Stimulated activated naive CD8-positive, alpha-beta T cell treated with anti-CD3 and anti-CD28 coated beads, Interleukin-15, amount 100 ng/mL, for 72 hours (primary cell): ENCODE measurements at places on chromosomes 16 and 17.
A peak's percentile ranks its signal among the peaks of the same experiment; 100 is the strongest.

DNA sequence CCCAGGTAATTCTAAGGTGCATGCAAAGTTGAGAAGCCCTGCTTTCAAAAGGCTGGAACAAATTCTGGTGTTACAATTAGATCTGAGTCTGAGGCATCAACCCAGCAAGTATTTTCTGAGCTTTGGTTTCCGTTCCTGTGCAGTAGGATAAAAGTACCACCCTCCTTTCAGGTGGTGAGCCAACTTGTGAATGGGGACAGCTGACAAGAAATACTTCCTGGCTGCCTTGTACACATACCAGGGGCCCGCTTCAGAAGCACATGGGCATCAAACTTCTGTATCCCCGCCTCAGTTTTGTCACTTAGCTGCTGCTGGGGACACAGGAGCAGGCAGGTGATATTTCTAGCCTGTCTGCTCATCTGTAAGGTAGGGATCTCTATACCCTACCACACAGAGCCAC is 252.2 kb downstream of the CPPED1 start:
- peak; percentile 25 for DNase-seq

GRCh38 chr16:82459580-82460256 is 167.1 kb upstream of the CDH13 start:
- no peak for DNase-seq

DNA sequence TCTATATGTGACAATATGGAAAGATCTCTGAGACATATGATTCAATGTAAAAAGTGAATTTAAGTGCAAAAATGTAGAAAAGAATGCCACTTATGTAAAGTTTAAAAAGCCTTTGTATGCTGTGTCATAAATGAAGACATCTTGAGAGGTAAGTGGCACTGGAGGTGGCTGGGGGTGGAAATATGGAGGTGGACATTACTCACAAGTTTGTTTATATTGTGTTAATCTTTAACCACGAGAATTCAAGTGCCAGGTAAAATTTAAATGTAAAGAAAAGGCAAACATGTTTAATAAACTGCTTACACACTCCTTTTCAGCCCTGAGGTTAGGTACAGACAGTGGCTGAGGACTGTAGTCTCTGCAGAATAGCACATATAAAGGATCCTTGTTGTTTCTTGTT is 235.1 kb downstream of the ABCC12 start:
- no peak for DNase-seq

- DNase-seq, result no peak
These were observed 17.6 kb downstream of the CCDC42 start for GRCh38 chr17:8726941-8727555.

DNA sequence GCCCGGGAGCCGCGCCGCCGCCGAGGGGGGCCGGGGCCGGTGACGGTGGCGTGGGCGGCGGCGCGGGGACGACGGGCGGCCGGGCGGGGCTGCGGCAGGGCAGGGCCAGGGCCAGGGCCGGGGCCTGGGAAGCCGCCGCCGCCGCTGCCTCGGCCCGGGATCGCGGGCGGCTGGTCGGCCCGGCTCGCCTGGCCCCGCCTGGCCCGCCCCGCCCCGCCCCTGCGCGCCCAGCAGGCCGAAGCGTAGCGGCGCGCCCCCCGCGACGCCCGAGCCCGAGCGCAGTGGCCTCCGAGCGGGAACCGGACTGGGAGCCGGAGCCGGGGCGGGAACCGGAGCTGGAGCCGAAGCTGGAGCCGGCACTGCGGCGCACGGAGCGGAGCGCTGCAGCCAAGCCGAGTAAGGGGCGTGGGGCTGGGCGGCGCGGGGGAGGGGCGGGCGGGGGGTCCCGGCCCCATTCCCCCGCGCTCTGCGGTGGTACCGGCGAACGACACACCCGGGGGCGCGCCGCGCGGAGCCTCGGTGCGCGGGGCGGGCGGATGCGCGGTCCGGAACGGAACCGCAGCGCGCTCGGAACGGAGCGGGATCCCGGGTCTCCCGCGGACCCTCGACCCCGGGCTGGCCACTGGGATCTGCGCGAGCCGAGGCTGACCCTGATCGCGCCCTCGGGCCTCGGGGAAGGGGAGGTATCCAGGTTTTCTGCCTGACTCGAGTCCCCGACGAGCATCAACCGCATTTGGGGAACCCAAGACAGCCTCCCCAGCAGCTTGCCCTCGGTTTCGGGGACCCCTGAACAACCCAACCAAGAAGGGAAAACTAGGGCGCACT is at the start of gene BEAN1:
TSS of gene BEAN1 (plus strand) at position 260 of the 825 bp plus-strand sequence. CDS start 10,382 bp downstream, outside the sequence.
- no peak for DNase-seq

DNA sequence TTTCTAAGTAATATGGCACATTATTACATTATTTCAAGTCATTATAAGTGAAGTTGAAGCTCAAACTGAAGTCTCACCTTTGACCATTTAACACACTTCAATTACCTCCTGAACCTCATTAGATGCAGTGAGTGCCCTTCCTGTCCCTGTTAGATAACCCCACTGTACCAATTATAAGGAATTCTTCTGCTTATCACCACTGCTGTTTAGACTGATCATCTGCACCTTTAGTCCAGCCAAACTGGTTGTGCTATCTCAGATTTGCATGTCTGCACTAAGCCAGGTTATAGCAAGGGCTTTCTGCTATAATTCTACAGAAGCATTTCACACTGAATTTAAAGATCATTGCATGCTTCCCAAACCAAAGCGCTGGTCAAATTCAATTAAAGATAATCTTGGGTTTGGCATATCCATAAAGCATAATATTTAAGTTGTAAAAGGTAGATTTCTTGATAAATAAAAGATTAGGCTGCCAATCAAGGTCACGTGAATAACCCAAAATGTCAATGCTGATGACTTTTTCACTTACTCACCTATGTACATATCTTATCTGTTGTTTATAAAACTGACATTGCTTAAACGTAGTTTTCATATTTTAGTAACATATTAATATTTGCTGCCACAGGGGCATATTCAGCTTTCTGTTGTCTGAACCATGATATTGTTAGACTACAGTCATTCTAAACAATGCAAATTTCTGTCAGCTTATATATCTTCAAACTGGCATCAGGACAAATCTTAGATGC is 11.9 kb downstream of the ITFG1 start:
- DNase-seq, result no peak

DNA sequence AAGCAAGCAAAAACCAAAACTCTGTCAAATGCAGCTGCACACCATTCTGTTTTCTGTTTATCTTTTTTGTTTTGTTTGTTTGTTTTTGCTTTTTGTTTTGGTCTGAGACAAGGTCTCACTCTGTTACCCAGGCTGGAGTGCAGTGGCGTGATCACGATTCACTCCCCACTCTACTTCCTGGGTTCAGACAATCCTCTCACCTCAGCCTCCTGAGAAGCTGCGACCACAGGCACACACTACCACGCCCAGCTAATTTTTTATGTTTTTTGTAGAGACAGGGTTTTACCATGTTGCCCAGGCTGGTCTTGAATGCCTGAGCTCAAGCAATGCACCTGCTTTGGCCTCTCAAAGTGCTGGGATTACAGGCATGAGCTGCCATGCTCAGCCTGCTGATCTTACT is 19.3 kb upstream of the SLFN13 start:
- DNase-seq, result no peak

- no peak for DNase-seq
These were observed at the start of gene C1QTNF8 for GRCh38 chr16:1096169-1097082. C1QTNF8 (minus strand) TSS chr16:1096244; CDS start chr16:1094922, 1,322 bp downstream.

- DNase-seq, result no peak
These were observed 166.4 kb downstream of the HAPSTR1 start for GRCh38 chr16:9257843-9258242.

GRCh38 chr17:42354956-42355843 is 33.0 kb downstream of the STAT3 start:
- DNase-seq, result no peak

DNA sequence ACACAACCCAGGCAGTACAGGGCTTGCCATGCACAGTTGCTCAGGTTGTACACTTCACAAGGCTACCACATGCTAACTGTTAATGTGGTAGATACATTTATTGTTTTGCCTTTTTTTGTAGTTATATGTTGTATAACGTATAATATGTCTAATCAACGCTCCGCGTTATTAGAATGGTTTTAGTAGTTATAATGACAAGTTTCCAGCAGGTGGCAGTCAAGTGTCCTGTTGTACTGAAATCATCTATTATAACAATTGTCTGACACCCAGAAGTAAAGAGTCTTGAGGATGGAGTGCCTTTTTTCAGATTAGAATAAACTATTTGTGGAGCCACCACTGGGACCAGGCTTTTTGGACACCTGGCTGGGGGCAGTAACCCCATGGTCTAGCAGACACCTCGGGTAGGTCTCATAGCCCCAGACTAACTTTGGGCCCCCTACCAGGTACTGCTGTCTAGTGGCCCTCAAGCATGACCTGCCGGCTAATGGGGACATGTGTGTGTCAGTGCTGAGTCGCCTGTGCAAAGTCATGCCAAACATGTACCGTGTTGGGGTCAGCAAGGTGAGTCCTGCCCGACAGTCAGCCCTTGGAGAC is 32.8 kb downstream of the MYO15A start:
- DNase-seq, result no peak

DNA sequence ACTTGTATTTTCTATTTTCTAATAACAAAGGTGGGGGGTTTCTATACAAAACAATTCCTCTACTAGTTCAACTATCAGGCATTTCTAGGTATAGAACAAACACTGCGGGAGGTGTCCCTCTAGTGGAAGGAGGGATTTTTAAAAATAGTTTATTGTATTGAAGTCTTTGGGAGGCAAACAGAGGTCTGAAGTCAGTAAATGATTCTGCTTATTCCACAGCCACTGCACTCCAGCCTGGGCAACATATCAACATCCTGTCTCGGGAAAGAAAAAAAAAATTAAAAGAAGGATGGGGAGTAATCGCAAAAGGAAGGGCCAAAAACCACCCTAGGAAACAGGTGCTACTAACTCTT is 648 bp upstream of the ERCC4 start:
- no peak for DNase-seq

DNA sequence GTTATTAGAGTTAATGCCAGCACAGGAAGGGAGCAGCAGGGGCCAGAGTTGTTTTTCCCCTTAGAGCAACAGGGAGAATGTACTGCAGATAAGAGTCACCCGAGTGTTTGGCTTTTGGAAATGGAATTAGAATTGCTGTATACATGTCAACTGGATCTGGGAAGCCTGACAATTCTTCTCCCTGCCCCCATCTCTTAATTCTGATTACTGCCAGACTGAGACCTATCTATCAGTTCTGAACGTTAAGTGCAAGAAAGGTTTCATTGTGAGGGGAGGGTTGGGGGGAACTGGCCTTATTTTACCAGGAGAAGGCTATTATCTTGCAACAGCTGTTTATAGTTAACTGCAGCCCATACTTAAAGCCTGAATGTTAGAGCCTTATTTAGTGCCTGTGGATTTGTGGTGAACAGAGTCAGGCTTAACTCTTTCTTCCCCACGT is 424.5 kb upstream of the CDH11 start:
- no peak for DNase-seq

DNA sequence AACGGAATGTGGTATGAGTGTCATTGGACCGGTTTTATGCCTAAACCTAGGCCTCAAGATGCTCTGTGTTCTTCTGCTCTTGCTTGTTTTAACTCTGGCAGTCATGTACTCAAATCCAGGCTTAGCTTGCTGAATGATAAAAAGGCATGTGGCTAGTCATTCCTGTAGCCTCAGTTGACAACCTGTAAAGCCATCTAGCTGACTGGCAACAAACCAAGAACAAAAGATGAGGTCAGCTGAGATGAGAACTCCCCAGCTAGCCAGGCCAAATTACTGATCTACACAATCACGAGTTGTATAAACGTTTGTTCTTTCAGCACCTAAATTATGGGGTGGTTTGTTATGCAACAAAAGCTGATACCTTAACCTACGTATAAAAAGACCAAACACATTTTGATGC is 1406.0 kb upstream of the CDH8 start:
- DNase-seq, result no peak

DNA sequence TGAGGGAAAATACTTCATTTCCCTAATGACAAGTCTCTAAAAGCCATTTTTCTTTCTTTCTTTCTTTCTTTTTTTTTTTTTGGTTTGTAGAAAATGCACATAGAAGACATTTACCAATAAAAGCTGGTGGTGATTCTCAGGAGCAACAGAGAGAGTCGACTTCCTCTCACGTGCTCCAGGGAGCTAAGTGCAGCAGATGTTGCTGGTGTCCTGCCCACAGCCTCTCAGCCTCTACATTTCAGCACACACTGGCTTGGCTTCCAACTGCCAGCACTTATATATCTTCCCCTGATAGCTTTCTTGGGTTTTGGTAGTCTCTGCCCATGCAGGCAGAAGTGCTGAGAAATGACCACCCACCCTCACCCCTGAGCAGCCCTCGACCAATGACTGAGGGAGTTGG is 58.4 kb upstream of the MARCHF10 start:
- DNase-seq, result no peak

- DNase-seq, result no peak
These were observed 41.5 kb upstream of the CBFA2T3 start for GRCh38 chr16:89018282-89019158.

DNA sequence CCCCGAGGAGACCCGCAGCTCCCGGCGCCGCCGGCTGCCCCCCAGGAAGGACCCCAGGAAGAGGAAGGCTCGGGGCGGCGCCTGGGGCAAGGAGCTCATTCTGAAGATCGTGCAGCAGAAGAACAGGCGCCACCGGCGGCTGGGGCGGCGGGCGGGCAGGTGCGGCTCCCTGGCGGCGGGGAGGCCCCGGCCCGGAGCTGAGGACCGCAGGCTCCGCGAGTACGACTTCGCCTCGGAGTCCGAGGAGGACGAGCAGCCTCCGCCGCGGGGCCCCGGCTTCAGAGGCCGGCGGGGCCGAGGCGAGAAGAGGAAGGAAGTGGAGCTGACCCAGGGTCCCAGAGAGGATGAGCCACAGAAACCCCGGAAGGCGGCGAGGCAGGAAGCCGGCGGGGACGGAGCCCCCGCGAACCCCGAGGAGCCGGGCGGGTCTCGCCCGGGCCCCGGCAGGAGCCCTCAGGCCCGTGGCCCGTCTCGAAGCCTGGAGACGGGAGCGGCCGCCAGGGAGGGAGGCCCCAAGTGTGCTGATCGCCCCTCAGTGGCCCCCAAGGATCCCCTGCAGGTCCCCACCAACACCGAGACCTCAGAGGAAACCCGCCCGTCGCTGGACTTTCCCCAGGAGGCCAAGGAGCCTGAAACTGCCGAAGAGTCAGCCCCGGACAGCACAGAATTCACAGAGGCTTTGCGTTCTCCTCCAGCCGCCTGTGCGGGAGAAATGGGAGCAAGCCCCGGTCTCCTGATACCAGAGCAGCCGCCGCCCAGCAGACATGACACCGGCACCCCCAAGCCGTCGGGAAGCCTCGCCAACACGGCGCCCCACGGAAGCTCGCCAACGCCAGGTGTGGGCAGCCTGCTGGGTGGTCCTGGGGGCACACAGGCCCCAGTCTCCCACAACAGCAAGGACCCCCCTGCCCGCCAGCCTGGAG is 22.3 kb upstream of the ZFPM1 start:
- DNase-seq, result peak; percentile 62

DNA sequence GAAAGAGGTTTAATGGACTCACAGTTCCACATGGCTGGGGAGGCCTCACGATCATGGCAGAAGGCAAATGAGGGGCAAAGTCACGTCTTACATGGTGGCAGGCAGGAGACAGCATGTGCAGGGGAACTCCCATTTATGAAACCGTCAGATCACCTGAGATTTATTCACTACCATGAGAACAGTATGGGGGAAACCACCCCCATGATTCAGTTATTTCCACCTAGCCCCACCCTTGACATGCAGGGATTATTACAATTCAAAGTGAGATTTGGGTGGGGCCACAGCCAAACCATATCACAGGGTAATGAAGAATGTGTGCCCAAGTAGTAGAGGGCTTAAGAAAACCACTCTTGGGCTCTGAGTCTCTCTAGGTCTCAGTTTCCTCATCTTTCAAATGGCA is 85.1 kb downstream of the PRKCB start:
- DNase-seq, result peak; percentile 31
